ENCODE measurements at places on chromosomes 3 and 15.

DNA sequence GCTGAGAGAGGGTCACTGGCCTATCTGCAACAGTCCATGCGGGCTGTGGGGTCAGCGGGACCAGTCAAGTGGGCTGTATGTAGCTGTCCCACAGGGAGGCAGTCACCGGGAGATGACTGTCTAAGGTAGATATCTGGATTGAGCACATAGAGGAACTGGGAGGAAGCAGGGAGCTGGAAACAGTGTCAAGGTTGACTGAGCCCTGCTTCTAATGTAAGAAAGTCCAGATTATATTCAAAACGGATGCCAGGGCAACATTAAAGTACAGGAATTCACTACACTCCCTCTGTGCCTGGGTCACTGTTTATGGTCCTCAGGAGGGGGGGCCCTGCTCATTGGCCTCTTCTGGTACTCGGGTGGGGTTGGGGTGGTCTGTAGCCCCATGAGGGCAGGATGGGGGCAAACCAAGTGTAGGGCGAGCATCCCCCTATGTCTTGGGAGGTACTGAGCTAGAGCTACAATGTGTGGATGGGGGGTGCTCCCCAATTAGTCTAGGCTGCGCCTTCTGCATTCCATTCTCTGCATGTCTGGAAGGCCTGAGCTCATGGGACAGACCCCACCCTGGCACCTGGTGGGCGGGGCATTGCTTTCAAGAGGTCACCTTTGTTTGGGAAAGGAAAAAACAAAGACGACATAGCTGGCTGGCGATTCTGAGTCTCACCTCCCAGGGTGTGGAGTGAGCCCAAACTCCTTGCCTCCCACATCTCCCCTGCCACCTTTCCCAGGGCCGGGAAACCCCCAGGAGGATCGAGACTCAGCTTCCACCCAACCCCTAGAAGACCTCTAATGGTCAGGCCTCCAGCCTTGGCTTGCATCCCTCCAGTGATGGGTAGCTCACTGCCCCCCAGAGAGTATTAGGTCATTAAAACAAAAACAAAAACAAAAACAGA lies 45.1 kb upstream of the C15orf39 start:
- DNase-seq = no peak

DNA sequence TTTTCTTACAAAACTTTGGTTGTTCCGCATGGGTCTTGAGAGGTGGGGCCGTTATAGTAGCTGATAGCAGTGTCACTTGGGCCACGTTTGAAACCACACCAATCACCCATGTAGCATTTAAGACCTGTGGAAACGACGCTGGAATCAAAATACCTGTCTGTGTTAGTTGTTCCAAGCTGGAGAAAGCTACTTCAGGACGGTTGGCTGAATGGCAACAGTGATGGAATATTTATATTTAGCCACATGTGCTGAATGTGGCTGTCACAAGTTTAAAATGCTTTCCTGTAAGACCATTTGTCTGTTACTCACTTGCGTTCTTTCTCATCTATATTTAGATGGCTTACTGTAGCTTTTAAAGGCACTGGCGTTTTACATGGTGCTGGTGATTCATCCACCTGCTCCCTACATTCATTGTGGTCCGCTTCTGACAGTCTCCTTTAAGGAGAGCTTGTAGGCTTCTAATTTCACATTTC lies 1.4 kb downstream of the DNAJA4 start:
- DNase-seq = no peak

- no peak for DNase-seq
These were observed 245.6 kb upstream of the GOLIM4 start for GRCh38 chr3:168341192-168341815.

DNA sequence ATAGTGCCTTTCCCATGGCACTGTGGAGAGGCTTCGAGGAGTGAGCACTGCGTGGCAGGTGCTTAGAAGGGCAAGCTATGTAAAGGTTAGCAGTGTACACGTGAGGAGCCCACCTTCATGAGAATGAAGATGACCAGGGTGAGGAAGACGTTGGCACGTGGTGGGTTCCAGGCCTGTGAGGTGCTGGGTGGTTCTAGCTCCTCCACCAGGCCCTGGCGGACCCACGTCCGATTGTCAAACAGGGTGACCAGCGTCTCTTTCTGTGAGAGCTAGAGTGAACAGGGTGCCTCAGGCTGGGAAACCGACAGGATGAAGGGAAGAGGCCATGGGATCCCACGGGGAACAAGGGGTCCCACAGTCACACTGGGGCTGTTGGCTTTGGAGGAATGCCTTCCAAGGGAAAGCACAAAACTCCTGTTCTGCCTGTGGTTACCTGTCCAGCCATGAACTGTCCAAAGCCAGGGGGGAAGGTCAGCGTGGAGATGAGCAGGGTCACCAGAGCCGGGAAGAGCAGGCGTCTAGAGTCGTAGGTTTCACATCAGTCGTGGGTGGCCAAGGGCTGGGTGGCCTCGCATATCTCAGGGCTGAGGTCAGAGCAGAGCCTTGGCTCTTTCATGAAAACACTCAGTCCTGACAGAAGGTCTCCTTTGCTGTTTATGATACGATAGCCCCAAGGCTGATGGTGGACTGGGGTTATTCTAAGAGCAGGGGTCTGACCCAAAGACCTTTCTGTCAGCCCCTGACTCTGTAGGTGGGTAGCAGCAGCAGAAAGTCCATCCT lies 6.0 kb downstream of the CLCN2 start:
- DNase-seq = no peak

GRCh38 chr3:16881896-16882630 lies 2.7 kb upstream of the PLCL2 start:
- no peak for DNase-seq

GRCh38 chr15:37773111-37773860 lies 161.2 kb upstream of the TMCO5A start:
- DNase-seq = no peak

DNA sequence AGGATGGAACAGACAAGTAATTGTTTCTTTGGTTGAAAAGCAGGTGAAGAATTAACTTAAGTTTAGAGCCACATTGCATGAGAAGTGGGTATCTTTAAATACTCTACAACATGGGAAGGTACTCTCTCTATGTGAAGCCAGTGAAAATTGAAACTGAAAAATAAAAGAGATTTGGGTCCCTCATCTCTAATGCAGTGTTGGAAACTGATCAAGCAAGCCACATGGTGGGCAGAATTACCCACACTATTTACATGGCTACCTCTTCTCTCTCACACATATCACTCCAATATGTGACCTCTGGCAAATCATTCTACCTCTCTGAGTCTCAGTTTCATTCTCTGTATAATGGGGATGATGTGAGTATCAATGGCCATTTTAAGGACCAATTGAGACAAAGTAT lies 339.0 kb downstream of the IL5RA start:
- no peak for DNase-seq

GRCh38 chr3:156792945-156793344 lies 33.2 kb upstream of the LEKR1 start:
- no peak for DNase-seq

- DNase-seq = no peak
These were observed 69.7 kb upstream of the SPRED1 start for GRCh38 chr15:38182900-38183299.

DNA sequence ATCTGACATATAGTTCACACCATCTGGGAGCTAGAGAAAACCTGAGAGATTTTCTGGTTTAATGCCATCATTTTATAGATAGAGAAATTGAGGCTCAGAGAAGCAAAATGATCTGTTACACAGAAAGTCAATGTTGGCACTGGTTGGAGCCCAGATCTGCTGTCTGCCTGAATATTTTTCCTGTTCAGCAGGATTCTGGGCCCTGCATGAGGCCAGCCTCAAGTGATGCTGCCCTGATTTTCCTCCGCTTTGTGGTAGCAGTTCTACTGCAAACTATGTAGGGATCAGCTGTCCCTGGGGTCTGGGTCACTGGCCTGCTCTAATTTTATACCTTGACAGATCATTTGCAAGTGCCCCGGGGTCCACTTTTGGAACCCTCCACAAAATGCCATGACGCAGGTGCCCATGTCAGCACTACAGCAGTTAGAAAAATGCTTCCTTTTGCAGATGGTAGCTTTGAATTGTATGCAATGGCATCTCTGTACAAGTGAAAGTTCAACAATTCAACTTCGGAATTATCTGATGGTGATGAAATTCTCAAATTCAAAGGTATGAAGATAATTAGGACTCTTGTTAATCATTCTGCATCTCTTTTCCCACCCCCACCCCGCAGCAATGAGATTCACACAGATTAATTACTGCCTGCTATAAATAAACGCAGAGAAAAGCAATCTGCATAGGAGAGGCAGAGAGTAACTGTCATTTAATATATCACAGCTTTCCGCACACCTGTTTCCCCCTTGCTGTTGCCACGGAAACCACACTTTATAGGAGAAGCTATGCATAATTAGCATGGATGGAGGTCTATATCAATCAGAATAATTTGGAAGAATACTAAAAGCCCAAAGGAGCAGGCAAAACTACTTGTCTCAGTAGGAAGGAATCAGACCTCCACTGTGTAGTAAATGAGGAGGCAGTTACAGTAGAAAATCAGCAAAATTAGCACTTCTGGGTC lies 222.6 kb downstream of the PDCD6IP start:
- DNase-seq = no peak

DNA sequence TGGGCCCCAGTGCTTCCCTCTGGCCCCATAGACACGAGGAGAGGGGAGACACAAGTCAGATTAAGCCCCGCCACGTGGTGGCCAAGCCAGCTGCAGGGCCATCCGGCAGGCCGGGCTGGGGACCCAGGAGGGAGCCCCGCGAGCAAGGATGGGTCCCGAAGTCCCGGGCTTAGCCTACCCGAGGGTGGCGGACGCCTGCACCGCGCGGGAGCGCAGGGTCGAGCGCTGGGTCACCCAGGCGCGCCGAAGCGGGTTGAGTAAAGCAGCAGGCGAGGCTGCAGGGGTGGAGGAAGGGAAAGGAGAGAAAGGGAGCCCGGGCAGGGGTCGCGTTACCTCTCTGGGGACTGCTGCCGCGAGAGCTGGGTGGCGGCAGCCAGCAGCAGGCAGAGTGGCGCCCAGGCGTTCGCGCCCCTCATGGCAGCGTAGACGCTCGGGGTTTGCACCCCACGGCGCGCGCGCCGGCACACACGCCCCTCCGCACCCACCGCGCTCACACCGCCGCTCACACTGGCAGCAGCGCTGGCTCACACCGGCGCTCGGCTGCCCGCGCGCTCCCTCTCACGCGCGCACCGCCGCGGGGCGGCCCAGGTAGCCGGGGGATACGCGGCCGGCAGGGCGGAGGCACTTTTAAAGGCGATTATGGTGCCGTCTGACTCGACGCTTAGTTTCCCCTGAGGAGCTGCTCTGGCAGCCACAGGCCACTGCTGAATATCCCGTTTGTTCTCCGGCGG lies at the start of gene PCOLCE2:
Gene PCOLCE2, minus strand, starts transcription at position 603 of the 731 bp plus-strand sequence. Its CDS starts 187 bp downstream, at position 416.
- DNase-seq = peak; percentile 32

- no peak for DNase-seq
These were observed 17.0 kb downstream of the TGM5 start for GRCh38 chr15:43249699-43250203.

DNA sequence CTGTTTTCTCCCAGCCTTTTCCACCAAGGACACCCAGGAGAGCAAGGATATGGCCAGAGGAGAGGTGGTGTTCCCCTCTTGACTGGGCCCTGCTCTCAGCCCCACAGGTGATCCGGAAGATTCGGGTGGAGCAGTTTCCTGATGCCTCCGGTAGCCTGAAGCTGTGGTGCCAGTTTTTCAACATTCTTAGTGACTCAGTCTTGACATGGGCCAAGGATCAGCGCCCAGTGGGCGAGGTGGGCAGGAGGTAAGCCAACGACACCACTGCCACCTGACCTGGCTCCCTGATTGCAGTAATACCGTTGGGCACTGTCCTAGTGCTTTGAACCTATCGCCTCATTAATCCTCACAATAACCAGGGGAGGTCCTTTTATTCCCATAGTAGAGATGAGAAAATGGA lies 25.3 kb upstream of the SLC28A1 start:
- no peak for DNase-seq

DNA sequence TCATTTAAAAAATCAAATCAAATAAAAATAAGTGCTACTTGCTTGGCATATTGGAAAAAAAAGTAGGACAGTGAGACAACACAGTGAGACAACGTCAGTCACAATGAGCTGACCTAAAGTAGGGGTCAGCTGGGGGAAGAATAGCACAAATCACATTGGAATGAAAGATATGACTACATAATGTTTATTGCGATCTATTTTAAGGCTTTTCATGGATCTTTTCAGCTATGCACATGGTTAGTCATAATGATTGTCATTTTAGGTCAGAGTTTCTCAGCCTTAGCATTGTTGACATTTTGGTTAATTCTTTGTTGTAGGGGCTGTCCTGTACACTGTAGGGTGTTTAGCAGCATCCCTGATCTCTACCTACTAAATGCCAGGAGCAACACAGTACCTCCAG lies 44.5 kb downstream of the CMSS1 start:
- no peak for DNase-seq

DNA sequence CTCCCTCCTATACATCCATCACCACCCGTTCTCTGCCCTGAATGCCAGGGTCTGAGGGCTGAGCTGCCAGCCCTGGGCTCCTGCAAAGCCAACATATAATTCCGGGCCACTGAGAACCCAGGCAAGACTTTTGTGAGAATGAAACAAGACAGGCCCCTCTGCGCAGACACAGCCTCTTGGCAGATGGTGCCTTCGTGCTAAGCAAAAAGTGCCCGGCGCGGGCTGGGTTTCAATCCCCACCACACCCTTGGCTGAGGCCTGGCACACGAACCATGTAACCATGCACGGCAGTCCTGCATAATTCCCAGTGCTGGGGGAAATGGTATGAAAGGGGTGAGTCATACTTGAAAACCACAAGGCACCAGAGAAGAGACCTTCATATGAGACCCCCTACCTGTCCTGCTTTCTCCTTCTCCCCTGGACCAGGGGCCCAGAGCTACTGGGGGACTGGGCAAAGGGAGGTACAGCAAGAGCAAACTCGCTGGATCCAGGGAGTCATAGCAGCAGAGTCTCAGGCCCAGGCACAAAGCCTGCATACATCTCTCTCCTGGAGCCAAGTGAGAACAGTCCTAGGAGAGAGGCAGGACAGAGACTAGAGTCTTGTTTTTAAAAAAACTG lies 26.1 kb upstream of the LOXL1 start:
- DNase-seq = no peak

DNA sequence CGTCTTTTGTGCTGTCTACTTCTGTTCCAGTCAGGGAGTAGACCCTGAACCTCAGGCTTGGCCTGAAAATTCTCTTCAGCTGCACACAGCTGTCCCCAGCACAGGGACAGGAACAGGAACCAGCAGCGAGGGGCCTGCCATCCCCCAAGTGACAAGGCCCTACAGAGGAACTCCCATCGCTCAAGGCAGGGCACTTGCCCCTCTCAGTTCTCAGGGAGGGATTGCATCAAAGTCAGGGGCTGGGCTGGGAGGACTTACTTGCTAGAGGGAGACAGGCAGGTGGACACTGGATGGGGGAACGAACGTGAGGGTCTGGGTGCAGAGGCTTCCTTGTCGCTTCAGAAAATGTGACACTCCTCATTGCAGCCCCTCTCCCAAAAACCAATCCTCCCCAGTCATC lies 163.6 kb downstream of the CHSY1 start:
- no peak for DNase-seq

- no peak for DNase-seq
These were observed 6.5 kb upstream of the SRGAP3 start for GRCh38 chr3:9255976-9256375.

DNA sequence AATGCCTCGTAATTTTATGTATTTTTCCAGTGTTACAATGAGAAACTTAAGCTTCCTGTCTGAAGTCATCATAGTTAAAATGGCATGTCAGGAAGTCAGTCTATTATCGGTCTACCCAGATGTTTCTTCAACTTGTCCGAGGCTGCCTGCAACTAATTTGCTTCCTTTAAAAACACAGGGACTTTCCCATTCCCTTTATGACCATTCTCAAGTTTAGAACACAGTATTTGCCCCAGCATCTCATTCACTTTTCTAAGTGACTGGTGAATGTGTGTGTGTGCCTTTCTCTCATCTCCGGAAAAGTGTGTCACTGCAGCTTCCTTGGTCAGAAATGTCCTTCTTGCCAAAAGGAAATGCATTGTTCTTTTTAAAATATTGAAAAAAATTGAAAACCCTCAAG lies 466.6 kb downstream of the RAP2B start:
- DNase-seq = no peak

Measured in activated CD4-positive, CD25-positive, alpha-beta regulatory T cell treated with anti-CD3 and anti-CD28 coated beads, Interleukin-2, amount 50 U/mL, for 72 hours (primary cell).